ENCODE measurements at places on chromosomes 2 and 18.

DNA sequence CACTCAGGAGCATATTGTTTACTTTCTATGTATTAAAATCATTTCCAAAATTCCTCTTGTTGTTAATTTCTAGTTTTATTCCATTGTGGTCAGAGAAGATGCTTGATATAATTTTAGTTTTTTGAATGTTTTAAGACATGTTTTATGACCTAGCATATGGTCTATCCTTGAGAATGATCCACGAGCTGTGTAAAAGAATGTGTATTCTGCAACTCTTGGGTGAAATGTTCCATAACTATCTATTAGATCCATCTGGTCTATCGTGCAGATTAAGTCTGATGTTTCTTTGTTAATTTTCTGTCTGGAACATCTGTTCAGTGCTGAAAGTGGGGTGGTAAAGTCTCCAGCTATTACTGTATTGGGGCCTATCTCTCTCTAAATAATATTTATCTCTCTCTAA is 83.3 kb upstream of the EPAS1 start:
- no peak for DNase-seq

DNA sequence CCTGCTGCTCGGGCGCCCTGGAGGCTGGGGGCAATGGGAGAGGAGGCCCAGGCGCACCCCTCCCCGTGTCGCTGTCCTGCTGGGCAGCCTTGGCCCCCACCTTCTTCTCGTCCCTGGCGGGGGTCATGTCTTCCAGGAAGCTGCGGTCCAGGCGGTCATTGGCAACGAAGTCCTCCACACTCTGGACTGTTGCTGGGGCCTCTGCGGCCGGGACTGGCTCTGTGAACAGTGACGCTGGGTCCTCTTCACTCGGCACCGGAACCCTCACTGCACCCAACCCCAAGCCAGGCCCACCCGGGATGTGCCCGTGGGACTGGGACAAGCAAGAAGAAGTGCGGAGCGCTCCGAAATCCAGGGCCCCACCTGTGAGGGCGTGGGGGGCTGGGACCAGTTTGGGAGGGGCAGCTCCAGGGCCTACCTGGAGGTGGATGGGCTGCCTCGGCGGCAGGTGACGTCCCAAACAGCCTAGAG is 308.0 kb downstream of the CCDC74A start:
- DNase-seq: no peak

- DNase-seq: no peak
Observed at GRCh38 chr2:38487852-38488251, 110.8 kb upstream of the ATL2 start.

DNA sequence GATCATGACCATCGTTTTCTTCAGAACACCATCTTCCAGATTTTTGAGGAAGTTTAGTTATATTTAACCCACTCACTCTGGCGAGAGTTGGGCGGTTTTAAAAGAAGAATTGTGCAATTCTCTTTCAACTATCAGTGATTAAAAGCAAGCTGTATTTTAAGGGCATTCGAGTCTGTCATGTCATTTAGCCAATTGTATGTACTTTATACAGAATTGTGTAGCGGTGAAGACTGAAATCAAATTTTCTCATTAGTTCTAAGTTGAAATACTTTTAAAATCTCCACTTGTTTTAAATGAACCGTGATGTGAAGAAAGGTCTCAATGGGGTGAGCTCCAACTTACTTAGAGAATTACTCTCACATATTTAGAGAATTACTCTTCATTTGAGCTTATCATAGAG is 214.6 kb upstream of the DTNA start:
- no peak for DNase-seq

DNA sequence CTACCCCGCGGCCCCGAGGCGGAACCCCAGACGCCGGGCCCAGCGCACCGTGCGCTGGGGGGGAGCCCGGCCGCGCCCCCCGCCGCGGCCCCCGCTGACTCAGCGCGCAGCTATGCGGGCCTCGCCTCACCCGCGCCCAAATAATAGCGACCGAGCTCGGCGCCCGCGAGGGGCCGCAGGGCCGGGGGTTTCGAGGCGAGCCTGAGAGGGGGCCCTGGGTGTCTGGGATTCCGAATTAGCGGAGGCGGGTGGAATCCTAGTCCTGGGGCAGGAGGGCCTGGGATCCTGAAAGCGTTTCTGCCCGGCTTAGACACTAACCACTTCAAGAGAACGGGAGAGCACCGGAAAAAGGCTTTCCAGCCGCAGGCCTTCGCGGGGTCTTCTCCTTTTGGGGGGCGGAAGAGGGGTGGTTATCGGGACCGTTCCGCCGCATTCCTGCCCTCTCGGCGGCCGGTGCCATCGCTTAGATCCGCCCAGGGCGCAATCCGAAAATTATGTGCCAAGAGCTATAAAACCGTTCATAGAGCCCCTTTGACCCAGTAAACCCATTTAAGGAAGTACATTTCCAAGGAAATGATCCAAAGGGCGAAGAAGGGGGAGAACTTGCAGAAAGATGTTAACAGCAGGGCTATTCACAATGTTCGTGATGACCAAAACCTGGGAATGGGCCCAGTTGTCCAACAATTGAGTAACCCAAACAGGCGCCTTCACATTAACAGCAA is 681 bp upstream of the ROCK2 start:
- DNase-seq: no peak

All from stimulated activated CD8-positive, alpha-beta memory T cell treated with anti-CD3 and anti-CD28 coated beads, Interleukin-4, amount 100 ng/mL, for 1 hour (primary cell).